ENCODE measurements at places on chromosomes 2 and 18.

GRCh38 chr2:78065366-78065765 lies 543.2 kb upstream of the LRRTM4 start:
- DNase-seq: no peak

GRCh38 chr2:169640104-169640503 lies 54.1 kb downstream of the CFAP210 start:
- no peak for DNase-seq

- DNase-seq: no peak
These were observed 126.7 kb upstream of the ITGB6 start for GRCh38 chr2:160326786-160327185.

- DNase-seq: no peak
These were observed 228.7 kb upstream of the RND3 start for GRCh38 chr2:150716186-150716585.

DNA sequence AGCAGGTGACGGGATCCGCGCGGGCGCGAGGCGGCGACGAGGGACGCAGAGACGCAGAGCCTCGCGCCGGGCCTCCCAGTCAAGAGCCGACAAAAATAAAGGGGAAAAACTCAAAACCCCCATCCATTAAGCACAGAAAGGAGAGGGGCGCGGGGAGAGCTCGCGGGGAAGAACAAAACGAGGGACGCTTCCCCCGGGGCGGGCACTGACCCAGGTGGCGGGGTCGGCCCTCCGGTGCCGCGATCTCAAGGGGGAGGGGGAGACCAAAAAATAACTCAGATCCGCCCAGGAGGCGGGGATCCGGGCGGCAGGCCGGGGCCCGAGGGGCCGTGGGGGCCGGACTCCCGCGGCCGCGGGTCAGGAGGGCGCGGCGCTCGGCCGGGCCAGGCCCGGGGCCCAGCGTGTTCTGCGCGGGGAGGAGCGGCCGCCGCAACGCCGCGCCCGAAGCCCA lies 597 bp downstream of the RNF103 start:
- DNase-seq: no peak

DNA sequence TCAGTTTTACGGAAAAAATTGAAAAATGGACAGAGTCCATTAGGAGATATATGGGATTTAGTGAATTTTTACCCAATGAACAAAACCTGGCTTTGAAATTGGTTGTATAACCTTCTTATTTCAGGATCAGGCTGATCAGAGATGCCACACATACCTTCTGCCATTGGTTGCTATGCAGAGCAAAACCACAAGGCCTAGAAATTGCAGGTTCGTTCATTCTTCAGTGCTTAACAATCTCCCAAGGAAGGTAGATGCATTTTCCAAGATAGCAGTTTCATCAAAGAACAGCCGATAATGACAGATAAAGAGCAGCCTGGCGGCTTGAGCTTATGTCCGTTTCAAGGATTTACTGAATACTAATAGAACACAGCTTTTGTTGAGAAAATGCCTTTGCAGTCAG lies 868.8 kb downstream of the EPHA4 start:
- no peak for DNase-seq

GRCh38 chr2:168633200-168633599 lies 169.2 kb upstream of the NOSTRIN start:
- no peak for DNase-seq

DNA sequence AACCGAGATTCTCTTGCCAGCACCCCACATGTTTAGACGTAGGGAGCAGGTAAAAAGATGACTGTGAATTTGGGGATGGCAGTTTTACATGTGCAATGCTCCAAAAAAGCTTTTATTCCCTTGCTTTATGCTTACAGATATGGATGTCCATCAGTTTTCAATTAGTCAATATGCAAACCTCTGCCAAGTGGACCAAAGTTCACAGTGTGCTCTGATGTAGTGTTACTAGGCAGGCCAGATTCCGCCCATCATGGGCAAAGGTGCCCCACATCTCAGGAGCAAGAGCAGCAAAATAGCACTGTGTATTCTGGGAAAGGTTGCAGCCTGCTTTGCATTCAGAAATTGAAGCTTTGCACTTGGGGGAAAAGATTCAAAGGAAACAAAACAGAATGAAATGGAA lies 329.7 kb upstream of the ZEB2 start:
- no peak for DNase-seq

DNA sequence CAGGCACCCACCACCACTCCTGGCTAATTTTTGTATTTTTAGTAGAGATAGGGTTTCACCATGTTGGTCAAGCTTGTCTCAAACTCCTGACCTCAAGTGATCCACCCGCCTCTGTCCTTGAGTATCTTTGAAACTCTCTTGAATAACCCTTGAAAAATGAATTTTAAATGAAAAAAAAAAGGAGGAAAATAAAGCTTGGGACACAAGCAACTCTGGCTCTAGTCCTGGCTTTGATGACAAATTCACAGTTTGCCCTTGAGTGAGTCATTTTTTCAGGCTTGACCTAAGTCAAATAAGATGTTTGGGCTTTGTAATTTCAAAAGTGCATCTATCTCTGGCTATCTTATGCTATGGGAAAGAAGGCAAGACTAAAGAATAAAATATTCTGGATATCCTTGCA lies 79.0 kb upstream of the TRIB2 start:
- no peak for DNase-seq

DNA sequence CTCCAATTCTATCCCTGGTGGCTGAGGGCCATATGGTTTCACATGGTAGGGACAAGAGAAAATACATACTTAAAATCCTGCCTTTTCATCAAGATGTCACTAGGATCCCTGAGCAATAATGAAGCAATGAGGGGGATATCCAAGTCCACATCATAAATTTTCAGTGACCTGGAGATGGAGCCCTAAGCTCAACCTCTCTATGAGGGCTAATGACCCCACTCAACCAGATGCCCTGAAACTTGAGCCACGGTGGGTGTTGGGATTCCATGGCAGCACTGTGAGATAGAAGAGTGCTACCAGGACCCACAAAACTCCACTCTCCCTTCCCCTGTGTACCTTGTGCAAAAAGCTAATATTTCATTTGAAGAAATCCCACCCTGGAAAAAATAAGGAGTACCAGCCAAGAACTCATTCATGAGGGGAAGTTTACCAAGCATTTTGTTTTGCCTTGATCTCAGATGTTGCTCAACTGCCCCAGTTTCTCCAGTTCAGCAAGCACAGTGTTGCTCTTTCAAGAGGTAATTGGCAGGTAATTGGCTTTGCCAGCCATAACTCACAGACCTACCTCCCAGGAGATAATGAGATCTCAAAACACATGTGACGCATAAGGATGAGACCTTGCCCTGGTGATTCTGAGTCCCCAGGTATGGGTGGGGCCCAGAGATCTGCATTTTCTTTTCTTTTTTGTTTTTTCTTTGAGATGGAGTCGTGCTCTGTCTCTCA lies 51.0 kb upstream of the TTC39C start:
- no peak for DNase-seq

DNA sequence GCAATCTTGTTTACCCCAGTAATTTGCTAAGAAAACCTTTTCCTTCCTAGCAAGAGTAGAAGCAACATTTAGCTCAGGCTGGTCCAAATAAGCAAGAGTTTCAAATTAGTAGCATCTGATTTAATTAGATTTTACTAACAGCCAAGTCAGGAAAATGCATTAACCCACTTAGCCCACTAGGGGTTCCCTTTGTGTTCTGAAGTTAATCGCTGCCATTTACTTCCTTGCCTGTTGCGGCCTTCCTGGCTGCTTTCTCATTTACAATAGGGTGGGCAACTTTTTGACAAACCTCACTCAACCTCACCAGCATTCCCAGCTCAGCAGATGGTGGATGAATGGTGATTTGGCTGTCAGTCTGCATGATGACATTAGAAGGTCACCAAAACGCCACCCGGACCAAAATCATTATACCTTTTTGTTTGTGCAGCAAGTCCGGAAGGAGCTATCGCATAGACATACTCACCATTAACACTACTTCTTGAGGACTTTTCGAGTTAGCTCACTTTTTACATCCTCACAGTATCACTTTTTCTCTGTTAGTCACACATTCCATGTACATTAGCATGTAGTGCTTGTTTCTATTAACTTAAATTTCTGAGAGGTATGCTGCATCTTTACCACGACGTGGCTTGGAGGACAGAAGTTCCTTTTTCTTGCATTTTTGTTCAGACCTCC lies 101.5 kb upstream of the SETBP1 start:
- no peak for DNase-seq

GRCh38 chr2:162013514-162014475 lies 60.2 kb downstream of the DPP4 start:
- DNase-seq: no peak

DNA sequence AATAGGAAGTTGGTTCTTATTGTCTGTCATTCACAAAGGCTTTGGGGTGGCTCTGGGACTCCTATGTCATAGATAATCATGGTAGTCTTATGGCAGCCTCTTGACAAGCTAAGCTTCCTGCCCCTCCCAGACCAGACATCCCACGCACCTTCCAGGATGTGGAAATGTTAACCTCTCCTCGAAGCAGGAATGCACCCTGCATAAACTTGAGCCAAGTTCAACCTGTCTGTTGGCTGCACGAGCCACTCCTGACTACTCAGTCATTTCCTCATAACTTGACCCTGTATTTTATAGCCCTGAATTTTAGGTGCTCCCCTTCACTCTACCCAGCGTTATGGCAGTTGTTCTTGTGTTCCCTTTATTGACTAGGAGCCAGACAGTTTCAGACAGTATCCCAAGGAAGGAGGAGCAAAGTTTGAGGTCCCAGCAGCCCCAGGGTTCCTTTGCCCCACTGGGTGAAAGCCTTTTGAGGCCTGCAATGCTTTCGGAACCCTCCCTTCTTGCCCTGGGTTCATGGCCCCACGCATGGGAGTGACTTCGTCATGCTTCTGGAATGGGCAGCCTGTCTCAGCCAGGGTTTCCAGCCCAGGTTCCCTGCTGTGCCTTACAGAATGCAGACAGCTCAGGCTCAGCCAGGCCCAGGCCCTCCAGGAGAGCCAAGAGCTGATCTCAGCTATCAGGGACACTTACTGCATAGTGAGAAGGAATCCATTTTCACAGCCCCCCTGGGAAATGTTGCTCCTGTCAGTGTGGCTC lies 15.6 kb upstream of the INO80C start:
- DNase-seq: no peak

DNA sequence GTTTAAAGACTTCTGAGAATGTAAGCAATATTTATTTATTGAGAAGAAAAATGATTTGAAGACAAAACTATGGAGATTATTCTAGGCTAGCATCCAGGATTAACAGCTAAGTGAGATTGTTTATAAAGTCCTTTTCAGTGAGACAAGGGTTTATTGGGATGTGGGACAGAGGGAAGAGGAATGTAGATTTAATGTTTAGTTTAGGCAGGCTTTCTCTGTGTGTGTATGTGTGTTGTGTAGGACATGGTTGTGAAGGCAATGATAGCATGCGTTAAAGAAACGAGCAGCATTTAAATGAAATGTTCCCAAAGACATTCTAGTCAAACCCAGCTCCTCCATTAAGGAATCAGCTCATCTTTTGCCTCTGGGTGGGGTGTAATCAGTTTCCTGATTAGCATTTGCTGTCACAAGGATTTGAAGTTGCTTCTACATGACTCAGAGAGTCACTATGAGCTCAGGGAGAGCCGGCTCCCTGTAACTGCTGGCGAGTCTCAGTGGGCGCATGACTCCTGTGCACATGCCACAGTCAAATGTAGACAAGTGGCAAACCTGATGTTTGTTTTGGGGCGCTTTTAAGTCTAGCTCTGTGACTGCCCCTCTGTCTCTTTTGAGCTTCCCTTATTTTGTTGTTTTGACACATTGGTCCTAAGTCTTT lies 442.2 kb upstream of the CELF4 start:
- DNase-seq: no peak
